ENCODE measurements at places on chromosomes 6 and 20.
A peak's percentile ranks its signal among the peaks of the same experiment; 100 is the strongest.

DNA sequence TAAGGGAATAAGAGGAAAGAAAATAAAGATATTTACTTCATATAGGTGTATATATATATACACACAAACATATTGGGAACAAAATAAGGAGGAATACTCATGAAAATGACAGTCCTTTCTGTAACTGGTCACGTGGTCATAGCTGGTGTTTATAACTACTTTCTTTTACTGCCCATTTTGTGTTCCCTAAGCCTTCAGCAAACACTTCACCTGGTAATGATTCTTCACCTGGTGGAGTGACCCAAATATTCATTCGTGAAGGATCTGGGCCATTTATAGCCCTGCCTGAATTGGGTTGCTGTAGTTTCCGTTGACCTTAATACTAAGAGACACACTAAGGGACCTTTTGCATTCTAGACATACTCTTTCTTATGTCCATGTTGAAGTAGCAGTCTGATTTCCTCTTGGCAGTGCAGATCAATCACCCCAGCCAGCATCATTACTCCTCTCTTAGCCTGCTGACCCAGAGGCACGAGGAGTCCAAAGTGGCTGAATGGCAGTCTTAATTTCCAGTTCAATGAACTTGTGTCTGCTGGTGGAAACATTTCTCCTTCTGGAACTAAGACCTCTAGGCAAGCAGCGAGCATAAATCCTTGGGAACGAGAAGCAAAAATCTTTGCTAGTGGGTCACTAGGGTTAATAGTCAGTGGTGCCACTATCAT, 39.9 kb upstream of the IYD start:
- DNase-seq = no peak

DNA sequence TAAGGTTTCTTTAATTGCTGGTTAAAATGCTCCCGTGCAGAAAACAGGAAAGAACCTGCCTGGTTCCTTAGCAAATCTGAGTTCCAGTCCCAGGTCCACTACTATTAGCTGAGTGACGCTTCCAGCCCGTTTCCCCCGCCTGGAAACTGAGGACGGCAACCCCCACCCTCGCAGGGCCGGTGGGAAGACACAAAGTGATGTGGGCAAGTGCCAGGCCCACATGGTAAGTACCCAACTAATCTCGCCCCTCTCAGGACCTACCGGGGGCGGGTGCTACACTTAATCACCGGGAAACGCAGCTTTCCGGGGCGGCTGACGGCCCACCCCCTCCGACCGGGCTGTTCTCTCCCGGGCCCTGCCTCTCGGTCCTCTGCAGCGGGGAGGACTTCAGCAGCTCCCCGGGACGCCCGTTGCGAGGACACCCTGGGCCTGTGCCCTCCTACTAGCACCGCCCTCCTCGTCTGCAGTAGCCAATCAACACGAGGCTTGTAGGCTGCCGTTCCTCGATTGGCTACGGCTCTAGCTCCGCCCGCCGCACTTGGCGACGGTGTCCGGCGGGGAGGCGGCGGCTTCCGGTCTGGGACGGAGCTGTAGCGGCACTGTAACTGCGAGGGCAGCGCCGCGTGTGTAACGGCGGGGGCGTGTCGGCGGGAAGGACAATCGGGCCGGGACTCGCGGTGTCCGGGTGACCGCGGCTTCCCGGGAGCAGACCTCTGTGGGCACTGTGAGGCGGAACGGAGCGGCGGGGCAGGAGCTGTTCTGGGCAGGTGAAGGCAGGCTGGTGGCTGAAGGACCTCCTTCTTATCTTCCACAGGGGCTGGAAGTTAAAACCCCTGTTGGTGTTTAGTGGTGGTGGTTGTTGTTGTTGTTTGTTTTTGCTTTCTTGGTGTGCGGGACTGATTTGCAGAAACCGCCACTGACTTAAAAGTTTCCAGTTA, at the start of gene ZBTB9:
Gene ZBTB9 (plus strand): TSS at position 568 of the 938 bp plus-strand sequence. CDS start 525 bp downstream, outside the sequence.
- DNase-seq = peak; percentile 92

GRCh38 chr20:6686171-6686570, 81.3 kb upstream of the BMP2 start:
- no peak for DNase-seq

DNA sequence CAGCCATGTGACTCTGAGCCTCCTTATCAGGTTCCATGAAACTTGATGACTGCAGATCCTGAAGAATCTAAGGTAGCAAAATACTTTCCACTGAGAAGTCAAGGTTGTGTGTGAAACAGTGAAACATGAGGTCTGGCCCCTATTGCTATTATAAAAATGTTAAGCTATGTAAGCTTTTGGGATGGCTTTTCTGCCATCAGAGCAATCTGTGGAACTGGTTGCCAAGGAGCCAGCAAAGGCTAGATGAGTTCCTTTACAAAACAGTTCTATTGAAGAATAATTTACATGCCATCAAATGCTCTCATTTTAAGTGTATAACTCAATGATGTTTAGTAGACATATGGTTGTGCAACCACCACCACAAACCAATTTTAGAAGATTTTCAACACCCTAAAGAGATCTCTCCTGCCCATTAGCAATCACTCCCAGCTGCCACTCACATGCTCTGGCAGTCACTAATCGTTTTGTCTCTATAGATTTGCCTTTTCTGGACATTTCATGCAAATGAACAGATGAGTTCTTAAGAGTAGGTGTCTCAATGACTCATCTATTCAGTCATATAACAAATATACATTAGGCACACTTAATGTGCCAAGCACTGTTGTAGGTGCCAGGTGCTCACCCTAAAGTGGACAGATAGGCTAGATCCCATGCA, 19.9 kb upstream of the MEP1A start:
- no peak for DNase-seq

DNA sequence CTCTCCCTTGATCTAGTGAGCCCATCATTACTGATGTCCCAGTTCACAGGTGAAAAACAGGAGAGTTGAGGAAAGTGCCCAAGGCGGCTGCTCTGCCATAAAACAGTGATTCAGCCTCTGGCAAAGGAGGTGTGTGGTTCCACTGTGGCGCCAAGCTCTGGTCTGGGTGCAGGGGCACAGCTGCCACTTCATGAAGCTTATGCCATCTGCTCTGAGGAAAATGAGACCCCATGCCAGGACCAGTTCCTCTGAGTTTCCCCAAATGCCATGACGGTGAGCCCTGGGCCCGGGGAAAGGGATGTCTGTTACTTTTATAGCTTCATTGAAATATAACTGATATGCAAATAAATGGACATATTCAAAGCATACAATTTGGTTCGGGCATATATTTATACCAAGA, 33.7 kb upstream of the ZBP1 start:
- DNase-seq = no peak

GRCh38 chr6:46381579-46381978, 109.7 kb downstream of the RCAN2 start:
- no peak for DNase-seq

GRCh38 chr20:62685781-62686555, 22.7 kb upstream of the NTSR1 start:
- no peak for DNase-seq

DNA sequence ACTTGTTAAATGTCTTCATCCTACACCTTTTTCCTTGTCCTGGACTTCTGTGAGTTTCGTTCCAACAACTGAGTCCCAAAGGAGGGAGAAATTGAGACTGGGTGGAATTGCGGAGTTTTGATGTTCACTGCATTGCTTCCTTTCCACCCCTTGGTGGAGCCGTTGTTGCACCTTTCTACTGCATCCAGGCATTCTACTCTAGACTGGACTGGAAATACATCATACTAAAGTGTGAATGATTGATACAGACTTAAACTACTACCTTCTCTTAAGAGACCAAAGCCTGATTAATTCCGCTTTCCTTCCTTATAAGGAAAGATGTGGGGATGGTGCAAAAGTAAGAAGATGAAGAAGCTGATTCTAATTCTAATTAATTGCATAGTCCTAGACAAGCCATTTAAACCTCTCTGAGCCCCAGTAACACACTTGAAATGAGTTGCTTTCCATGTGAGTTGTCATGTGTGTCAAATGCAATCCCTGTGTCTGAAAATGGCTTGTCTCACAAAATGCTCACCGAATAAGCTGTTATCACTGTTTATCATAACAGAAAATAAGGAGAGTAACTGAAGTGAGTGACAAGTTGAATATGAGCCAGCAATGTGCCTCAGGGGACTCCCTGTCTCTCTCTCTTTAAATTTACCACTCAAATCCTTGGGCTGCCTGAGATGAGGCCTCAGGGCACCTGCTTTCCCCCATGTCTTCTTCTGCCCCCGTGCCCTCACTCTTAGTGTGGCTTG, 338.3 kb upstream of the CHD6 start:
- DNase-seq = no peak

GRCh38 chr20:37343212-37343993, 2.5 kb upstream of the SRC start:
- no peak for DNase-seq

DNA sequence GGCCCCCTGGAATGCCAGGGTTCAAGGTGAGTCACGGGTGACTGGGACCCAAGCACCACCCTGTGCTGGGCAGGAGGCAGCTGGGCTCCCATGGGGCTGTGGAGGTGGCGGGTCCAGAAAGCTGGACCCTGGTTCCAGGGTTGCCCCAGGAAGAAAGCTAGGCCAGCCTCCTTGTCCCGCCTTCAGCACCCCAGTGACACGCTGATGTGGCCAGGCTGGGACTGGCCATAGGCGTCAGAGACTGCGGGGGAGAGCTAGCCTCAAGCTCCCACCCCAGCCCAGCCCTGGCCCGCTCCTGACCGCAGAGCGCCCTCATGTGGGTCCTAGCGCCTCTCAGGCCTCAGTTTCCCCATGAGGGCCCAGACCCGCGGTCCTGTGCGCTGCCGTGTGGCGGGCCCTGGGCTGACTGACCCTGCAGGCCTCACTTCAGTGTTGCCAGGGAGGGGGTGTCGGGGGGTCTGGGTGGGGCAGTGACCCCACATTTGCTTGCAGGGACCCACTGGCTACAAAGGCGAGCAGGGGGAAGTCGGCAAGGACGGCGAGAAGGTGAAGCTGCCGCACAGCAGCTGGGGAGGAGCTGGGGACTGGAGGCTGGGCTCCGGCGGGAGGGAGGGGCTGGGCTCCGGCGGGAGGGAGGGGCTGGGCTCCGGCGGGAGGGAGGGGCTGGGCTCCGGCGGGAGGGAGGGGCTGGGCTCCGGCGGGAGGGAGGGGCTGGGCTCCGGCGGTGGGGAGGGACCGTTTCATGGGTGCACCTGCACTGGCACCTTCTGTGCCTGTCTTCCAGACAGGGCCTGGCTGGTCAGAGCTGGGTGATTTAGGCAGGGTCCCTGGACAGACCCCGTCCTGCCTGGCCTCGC, 7.9 kb downstream of the COL9A3 start:
- peak; percentile 27 for DNase-seq

DNA sequence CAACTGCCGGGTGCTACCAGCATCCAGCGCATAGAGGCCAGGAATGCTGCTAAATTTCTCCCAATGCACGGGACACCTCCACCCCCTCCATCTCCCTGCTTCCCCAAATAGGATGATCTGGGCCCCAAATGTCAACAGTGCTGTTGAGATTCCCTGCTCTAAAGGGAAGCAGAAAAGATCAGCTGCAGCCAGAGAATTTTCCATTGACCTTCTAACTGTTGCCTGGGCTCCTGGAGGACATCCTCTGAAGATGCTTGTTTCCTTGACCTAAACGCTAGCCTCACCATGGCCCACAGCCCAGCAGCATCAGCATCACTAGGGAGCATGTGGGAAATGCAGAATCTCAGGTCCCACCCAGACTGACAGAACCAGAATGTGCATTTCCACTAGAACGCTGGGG, 161.3 kb downstream of the GMPR start:
- no peak for DNase-seq

- DNase-seq = no peak
Observed at GRCh38 chr6:132661906-132662305, 2.9 kb upstream of the TAAR1 start.

DNA sequence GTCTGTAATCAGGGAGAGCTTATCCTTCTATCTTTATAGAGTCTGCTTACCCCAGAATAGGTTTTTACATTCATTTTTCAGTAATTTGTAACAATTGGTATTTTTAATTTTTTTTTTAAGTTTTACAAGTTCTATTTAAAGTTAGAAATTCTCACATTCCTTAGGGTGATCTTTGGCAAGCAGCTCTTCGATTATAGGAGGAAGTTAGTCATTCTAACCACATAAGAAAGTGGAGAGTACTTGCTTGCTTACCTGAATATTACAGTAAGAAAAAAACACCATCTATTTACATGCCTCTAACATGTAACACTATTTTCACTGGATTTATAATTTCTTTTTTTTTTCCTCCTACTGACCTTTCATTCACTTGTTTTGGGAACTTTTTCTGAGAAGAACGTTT, 6.7 kb downstream of the TSHZ2 start:
- no peak for DNase-seq

DNA sequence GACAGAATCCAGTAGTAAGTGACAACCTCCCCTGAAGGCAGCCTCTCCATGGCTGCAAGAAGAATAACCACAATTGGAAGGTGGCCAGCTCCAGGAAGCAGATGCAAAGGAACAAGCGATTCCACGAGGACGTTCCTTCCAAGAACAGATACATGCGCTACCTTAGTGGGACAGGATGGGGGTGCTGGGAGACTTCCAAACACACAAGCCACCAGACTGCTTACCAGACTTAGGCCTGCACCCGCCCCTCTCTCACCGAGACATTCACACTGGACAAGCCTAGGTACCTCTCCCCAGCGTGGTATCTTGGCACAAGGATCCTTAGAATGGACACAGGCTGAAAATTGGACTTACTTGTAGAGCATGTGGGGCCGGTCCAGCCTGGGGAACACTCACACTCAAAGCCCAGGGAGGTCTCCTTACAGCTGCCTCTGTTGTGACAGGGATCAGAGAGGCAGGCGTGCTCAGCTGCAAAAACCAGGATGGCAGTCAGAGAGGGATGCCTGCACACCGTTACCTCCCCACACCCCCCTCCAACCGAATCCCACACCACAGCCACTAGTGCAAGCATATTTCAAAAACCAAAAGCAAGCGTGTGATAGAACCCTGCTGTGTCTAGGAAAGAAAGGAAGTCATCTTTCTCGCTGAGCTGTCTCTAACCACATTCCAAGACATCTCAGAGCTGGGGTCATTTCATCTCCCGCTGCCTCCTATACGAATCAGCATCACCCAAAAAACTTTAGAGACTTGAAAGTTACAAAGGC, 22.4 kb downstream of the JAG1 start:
- DNase-seq = no peak

DNA sequence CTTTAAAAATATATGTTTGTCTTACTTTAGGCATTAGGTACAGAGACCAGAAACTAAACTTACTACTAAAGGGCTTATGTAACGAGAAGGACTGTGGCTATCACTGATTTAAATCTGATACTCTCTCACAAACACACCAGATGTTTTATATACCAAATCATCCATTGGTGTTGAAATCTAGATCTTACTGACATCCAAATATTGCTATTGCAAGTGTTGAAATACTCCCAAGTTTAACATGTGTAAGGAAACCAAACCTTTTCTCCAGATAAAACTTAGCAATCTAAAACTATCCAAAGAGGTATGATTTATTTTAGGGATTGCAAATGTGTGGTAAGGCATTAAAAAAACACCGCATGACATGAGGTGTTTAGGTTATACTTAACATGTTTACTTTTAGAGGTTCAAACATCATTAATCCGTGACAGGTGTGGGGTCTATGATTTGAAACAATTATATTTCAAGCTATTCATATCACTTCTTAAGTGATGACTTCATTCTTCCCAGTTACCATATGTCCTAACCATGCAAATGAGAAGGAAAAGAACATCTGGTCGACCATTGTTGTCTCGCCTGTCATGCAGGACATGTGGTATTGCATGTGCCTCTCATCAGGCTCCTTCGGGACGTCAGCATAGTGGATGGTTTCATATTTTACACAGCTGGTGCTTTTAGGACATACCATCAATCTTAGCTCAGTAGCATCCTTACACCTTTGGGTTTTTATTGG, 168.3 kb upstream of the SPACA1 start:
- DNase-seq = no peak

All from CD8-positive, alpha-beta memory T cell (primary cell).